Fibroblast of skin of left biceps (primary cell): ENCODE measurements at places on chromosomes 3 and 15.

- DNase-seq = no peak
Observed at GRCh38 chr3:114874522-114874971, 272.5 kb downstream of the ZBTB20 start.

DNA sequence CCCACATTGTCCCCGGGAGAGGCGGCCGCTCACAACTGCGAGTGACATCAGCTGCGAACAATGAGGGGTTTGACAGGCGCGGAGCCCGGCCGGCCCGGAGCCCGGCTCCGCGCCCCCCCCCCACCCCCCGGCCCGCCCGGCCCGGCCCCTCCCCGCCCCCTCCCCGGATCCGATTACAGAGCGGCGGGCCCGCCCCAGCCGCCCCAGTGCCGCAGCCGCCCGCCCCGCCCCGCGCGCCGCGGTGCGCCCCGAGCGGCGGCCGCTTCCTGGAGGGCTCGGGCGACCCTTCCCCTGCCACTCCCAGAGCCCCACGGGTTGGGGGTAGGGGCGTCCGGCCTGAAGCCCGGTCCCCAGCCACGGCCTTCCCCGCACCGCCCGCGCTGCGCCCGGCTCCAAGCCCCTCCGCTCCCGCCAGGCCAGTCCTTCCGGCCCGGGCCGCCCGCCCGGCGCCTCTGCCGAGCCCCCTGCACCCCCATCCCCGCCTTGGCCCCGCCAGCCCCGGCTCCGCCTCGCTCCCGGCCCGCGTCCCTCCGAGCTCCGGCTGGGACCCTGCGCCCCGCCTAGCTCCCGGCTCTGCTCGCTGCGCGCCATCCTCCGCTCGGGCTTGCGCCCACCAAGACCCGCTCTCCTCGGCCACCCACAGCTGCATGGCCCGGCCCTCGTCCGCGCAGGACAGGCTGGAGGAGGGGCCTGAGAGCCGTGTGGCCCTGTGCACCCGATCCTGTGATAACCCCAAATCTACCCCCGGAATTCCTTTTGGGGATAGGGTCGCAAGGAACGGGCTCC lies at the start of gene PCBP4:
Gene PCBP4 (minus strand): TSS at position 71 of the 786 bp plus-strand sequence. CDS start 6,214 bp downstream, outside the sequence.
- DNase-seq = no peak

DNA sequence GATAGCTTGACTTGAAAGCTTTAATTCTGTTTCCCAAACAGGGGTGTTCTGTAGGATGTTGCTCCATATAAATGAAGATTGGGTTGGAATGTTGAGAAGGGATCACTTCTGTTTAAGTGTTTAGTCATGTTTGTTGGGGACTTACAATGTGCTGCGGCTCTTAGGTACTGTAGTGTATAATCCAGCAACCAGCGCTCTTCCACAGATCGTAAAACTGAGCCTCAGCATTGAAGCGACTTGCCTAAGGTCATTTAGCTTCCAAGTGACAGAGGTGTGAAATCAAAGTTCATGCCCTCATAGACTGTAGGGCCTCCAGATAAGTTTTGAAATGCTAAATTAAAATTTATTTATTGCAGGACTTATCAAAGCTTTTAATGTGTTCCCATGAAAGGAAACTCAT lies 1.8 kb downstream of the MKRN2 start:
- DNase-seq = no peak

GRCh38 chr15:61205346-61205921 lies 23.7 kb downstream of the RORA start:
- no peak for DNase-seq

DNA sequence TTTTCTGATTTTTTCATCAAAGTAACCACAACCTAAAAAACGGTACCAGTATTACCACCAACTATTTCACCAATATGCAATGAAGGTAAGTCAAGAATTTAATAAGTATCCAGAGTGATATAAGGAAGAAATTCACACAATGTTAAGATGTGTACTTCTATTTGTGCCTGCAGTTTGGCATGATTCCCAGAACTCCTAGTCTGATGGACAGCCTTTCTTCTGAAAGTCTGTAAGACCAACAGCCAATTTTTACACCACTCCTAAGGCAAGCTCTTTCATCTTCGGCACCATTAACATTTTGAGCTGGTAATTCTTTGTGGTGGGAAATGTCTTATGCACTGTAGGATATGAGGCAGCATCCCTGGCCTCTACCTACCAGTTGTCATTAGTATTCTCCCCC lies 108.3 kb downstream of the VPS13C start:
- no peak for DNase-seq

DNA sequence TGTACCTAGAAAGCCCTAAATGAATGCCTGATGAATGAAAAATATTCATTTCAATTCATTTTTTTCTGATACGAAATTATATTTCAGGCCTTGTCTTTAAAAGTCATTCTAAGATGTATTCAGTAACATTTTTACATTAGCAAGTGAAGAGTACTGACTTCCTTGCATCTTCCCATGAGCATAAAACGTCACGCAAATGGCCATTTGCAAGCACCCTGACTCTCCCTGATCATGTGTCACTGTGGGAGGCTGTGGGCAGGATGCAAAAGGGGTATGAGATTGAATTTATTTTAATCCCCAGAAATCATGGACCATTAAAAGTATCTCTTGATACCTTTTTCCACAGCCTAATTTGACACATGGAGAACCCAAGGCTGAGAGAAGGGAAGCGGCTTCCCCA lies 105.0 kb downstream of the BDH1 start:
- no peak for DNase-seq

DNA sequence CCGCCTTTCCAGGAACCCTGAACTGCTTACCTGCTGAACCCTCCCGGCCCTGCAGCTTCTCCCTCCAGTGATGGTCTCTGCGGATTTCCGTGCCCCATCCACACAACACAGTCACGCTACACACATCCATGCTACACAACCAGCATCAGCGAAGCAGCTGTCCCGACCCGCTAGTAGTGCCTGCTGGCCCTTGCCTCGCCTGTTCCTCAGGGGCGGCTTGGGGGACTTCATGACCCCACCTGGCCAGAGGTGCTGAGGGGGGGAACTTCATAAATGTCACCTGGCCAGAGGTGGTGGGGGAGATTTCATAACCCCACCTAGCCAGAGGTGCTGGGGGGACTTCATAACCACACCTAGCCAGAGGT lies 530 bp upstream of the TUBGCP5 start:
- no peak for DNase-seq

DNA sequence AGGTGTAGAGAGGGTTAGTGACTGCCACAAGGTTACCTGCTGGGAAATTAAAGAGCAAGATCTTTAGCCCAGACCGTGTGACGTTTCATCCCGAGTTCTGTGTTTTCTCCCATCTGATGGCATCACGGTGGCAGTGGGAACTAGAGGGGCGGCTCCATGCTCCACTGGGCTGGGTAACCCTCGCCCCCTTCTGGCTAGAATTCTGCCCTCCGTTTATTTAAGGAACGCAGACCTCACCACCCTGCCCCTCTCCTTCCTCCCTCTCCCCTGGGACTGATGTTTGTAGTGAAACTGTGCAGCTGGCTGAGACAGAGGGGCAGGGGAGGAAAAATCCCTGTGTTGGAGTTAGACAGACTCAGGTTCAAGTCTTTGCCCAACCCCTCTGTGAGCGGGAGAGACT lies 65.6 kb downstream of the ITGA11 start:
- DNase-seq = no peak

DNA sequence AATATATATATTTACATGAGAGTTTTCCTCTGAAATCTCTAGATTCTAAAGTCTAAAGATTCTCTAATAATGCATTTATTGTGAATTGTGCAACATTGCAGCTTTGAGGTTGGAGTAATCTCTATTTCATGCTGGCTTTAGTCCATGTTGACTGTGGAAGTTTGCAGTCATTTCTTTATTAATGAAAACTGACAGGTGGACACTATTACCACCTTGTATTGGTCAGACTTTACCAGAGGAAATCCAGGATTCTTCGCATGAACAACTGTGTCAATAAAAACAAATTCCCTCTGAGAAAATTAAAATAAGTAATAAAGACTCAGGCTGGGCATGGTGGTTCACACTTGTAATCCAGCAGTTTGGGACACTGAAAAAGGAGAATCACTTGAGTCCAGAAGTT lies 274.1 kb downstream of the SHQ1 start:
- no peak for DNase-seq

DNA sequence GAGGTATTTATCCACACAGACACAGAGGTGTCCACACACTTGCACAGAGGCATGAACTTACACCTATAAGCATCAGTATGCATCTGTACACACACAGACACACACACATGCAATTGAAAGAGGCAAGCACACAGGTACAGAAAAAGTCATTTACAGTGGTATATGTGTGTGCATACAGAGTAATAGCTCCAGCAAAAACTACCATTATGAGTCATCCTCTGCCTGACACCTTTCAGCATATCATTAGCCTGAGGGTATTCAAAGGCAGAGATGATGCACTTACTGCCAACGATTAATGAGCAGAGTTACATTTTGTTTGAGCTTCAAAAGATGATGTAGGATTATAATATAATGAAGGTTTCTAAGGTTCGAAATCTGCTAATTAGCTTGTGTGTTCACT lies 100.3 kb upstream of the TPRG1 start:
- DNase-seq = no peak

GRCh38 chr3:29345516-29346300 lies 64.8 kb downstream of the RBMS3 start:
- DNase-seq = no peak

GRCh38 chr15:84833447-84834228 lies 16.5 kb downstream of the ALPK3 start:
- no peak for DNase-seq

DNA sequence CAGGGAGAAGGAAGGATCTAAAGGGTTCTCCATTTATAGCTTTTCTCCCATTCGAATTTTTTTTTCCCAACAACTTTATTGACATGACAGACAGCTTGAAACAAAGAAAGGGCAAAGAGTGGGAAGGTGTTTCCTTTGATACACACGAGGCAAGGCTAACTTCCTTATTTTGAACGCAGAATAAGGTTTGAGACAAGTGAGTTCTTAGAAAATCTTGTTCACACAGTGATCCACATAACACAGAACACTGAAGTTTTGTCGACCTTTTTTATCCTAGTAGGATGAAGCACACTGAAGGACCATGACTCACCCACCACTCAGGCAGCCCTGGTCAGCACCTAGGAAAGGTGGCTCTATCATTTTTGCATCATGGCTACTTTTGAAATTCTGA lies 425.8 kb upstream of the MDFIC2 start:
- no peak for DNase-seq

GRCh38 chr3:163548015-163548414 lies 1530.3 kb downstream of the SI start:
- DNase-seq = no peak

- no peak for DNase-seq
Observed at GRCh38 chr3:169668072-169668956, 4.8 kb upstream of the MECOM start.

DNA sequence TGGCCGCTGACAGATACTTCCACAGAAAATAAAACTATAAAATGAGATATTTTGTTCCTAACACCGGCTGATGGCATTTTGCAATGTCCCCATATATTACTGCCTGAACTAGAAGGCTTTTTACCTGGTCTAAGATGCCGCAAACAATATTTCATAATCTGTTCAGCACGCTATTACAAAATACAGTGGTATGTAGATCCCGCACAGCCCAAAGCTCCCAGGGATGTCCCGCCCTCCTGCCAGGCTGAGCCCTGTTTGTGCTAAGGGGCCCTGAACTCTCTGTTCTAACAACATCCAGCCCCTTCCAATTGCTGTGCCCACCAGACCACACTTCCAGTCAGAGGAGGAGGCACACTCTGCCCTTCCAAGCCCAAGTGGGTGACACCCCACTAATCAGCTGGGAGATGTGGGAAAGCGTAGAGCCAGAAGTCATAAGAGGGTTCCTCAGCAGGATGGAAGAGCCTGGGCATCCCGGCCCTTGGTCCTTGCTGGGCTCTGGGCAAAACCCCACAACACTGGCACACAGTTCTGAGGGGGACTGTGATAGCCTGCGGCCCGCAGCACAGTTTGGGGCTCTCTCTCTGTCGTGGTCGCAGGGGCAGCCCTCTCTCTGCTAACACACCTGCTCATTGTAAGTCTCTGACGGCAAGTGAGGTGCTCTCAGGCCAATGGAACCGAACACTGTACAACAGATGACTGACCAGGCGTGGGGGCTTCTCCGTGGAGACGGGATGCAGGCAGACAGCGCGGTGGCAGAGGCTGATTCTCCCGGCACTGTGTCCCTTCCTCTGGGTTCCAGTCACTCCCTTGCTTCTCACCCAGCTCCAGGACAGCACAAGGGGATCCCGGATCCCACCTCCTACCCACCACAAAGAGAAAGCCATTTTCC lies 55.2 kb downstream of the PCSK6 start:
- no peak for DNase-seq

DNA sequence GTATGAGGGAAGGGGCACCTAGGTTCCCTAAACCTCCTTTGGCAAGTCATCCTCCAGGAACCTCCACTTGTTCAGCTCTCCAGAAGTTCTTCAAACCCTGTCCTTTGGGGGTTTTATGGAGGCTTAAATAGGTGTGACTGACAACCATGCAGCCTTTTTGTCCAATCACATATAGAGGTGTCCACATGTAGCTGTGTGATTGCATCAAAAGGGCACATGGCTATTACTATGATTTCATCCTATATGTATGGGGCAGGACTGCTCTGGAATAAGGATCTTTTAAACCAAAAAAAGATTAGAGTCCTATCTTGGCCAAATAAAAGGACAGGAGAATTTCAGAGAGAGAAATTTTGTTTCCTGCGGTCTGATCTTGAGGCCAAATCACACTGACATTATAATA lies 453.2 kb upstream of the EPHA6 start:
- DNase-seq = no peak

DNA sequence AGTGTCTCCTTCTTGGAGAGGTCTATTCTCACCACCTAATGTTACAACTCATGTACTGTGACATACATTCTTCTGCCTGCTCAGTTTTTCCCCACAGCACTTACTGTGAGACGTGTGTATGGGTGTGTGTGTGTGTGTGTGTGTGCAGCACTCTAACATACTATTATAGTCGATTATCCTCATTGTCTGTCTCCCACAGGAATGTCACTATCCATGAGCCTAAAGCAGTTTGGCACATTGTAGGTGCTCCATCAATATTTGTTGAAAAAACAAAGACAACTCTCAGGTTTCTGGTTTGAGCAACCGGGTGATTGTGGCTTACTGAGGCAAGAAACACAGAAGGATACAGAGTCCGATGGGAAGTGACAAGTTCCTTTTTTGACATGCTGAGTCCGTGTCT lies 8.6 kb upstream of the ZNF148 start:
- no peak for DNase-seq

DNA sequence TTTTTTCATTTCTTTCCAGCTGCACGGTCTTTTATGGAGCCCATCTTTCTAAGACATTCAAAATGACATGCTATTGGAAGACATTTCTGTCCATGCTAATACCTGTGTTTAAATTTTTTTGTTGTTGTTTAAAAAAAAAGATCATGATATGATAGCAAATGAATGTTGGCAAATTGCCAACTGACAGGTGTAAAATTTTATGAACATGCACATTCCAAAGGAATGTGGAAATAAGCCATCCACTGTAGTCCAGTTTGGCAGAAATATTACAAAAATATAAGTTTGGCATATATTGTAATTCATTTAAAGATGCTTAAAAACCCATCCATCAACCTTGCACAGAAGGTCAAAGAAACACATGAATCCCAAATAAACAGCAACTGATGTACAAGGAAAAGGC lies 75.6 kb upstream of the WNT5A start:
- no peak for DNase-seq
